GF-D8 (cell line): ENCODE measurements at places on chromosomes 16 and 17.

- DNase-seq = no peak
Observed at GRCh38 chr16:62597875-62598274, 561.6 kb upstream of the CDH8 start.

- no peak for DNase-seq
Observed at GRCh38 chr16:89612415-89613166, 851 bp upstream of the DPEP1 start.

- no peak for DNase-seq
Observed at GRCh38 chr16:30691907-30692306, 7.1 kb upstream of the SRCAP start.

- no peak for DNase-seq
Observed at GRCh38 chr16:59459806-59460205, 725.7 kb upstream of the GOT2 start.

GRCh38 chr17:41655611-41656111 is 31.3 kb upstream of the KRT17 start:
- no peak for DNase-seq

- no peak for DNase-seq
Observed at GRCh38 chr16:74585846-74586443, 21.0 kb downstream of the GLG1 start.

DNA sequence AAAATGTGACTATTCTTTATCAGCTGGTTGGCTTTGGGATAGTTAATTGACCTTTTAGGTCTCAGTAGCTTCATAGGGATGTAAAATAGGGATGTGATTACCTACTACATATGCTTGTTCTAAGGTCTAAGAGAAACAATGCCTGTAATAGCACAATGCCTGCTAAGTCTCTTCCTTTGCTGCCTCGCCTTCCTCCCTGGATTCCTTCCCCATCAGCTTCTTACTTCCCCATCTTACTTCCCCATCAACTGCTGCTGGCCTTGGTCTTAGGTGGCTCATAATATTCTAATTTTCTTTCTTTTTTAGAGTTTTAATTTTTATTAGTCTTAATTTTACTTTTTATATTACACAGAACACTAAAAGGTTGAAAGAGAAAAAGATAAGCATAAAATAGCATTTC is 59.2 kb upstream of the GOT2 start:
- DNase-seq = no peak

GRCh38 chr16:19588661-19589060 is 33.2 kb downstream of the VPS35L start:
- DNase-seq = no peak

DNA sequence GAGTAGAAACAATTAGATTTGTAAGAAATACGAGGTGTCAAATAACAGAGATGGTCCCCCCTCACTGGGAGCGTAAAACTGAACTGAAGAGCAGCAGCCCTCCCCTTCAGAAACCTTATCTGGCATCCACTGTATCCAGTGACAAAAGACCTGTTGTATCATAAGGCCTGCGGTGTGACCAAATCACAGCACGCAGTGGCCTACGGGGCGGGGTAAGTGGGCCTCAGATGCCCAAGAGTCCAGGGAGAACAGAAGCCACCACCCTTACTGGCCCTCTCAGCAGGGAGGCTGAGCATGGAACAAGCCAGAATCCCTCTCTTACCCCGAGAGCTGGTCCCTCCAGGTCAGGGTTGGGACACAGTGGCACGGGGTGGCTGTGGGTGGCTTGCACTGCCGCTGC is 5.5 kb downstream of the JMJD6 start:
- DNase-seq = no peak

- DNase-seq = no peak
Observed at GRCh38 chr17:65121916-65122806, 15.0 kb upstream of the RGS9 start.

DNA sequence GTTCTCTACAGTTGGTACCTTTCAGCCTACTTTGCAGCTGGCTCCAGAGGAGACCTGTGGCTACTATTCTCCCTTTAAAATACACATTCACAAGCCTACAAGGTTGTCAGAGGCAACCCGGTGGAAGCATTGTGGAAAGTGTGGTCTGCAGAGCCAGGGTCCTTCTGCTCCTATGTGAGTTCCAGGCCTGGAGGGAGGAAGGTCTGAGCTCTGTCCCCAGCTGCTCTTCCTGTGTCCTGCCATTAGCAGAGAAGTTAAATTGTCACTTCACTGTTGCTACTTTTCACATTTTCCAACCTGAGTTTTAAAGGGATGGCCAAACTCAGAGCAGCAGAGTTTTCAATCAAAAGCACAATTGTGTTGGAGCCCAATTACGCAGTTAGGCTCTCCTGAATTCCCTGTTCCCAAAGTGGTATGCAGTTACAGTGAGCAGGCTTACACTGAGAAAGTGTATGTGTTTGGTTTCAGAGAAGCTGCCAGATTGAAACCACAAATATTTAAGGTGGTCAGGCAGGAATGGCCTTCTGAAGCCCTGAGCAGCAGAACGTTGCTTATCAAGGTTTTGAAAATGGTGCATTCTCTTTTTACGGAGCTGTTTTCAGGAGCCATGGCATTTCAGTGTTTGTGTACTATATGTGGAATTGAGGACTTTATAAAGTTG is 25.0 kb downstream of the MAP3K3 start:
- no peak for DNase-seq

GRCh38 chr17:13204607-13205237 is 186.9 kb upstream of the ELAC2 start:
- no peak for DNase-seq

DNA sequence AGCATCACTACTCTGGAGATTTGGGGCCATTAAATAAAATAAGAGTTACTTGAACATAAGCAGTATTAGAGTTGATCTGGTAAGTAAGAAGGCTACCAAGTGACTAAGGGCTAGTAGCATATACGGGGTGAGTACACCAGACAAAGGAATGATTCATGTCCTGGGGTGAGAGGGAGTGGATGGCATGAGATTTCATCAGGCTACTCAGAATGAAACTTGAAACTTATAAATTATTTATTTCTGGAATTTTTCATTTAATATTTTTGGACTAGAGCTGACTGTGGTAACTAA is 2.3 kb downstream of the SLFN5 start:
- no peak for DNase-seq

GRCh38 chr17:40727447-40728231 is 24.1 kb upstream of the KRT24 start:
- no peak for DNase-seq

DNA sequence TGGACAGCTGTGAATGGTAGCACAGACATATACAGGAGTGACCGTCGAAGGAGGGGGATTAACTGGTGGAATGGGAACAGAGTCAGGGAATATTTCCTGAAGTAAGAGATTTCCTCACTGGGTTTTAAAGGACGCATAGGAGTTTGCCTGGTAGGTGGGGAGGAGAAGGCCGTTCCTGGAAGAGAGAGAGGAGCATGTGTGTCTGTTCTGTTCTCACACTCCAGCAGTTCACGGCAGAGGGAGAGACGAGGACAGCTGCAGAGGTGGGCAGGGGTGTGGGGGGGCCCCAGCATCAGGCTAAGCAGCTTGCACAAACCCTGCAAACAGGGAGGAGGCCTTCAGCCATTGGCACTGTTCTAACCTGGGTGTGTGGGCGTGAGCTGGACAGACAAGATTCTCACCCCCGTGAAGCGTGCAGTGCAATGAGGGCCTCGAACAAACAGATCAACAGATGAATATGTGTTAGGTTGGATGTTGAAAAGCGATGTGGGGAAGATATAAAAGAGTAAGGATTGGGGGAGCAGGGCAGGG is 85.3 kb upstream of the GSE1 start:
- no peak for DNase-seq

- no peak for DNase-seq
Observed at GRCh38 chr17:53186001-53186400, 636.7 kb upstream of the KIF2B start.

DNA sequence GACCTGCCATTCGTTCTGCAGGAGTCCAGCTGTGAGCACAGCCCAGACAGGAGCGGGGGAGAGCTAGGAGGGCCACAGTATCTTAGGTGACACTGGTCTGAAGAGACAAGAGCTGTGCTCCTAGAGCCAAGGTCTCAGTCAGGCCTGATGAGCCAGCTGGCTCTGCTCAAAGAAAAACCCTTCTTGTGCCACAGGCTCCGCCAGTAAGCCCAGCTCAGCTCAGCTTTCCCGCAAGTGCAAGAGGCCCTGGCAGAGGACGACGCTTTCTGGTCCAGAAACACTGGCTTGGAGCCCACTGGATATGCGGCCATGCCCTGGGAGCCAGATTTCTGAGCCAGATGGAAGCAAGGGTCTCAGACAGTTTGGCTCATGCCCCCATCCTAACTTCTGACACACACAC is 23.9 kb downstream of the PEMT start:
- no peak for DNase-seq

GRCh38 chr16:2028620-2029220 is 2.0 kb downstream of the NHERF2 start:
- no peak for DNase-seq

DNA sequence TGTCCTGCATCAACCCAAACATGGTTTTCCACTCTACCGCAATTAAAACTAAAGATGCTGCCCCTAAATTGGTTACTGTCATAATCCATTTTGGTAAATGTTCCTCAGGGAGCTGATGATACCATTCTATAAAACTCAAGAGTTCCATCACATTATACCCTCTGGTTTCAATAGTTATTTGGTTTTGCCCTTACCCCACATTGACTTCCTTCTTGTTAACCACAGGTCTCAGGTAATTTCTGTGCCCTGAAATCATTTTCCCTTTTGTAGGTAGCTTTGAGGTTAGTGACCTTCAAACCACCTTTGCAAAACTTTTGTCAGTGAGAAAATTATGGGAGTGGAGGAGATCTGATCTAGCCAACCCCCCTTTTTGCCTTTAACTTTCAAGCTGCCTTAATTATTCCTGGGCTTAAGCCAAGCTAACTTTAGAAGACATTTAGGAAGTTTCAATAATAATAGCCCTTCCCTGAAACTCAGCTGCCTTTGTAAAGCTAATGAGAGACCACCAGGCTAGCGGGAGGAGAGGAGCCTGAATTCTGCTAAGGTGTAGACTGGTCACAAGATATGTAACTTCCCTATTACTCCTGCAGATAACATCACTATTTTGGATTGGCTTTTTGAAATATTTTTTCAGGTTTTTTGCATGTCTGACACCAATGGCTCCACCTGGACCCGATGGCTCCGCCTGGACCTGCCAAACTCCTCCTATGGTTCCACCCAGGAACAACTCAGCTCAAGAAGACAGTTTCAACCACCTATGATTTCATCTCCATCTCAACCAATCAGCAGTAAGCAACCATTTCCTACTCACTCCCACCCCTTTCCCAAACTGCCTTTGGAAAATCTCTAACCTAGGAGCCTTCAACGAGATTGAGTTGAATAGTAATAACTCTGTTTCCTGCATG is 224.9 kb downstream of the HS3ST3B1 start:
- no peak for DNase-seq

DNA sequence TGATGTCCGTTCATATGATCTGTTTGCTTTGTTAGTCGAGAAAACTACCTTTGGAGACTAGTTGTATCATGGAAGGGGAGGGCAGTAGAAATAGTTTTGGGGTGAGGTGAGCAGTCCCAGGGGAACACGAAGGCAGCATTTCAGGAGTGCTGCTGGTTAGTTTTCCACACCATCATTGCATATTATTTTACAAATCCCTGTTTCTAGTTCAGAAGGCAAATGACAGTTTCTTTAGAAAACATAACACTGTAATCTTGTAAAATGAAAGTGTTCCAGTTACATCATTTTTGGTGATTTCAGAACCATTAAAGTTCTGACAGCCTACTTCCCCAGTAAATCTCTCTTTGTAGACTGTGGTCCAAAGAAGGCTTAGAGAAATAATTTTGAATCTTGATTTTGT is 25.4 kb downstream of the BANP start:
- no peak for DNase-seq

GRCh38 chr16:83187405-83187804 is 560.6 kb downstream of the CDH13 start:
- no peak for DNase-seq

- DNase-seq = no peak
Observed at GRCh38 chr17:6450926-6451832, 6.9 kb downstream of the PIMREG start.

- DNase-seq = no peak
Observed at GRCh38 chr16:67719778-67720144, 645 bp upstream of the GFOD2 start.

GRCh38 chr17:64326030-64326419 is 63.0 kb upstream of the TEX2 start:
- no peak for DNase-seq

DNA sequence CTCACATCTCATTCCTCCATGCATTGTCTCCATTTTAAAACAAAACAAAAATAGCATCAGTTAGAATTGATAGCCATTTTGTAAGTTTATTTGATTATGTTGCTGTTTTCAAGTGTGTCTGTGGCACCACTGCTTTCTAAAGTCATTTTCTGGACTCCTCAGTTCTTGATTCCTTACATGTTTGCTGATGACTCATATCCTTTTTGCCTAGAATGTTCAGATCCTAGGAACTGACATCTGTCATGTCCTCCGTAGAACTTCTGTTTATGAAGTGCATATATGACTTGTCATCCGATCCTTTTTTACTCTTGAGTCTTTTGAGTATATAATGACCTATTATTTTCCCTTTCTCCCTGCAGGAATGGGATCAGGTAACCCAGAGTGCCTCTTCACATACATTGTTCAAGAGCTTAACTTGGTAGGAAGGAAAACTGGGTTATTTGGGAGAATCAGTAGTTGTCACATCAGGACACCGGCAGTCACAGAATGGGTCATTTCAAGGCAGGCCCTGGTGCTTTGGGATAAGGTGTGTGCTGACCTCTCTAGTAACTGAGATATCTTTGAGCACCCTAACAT is 69.2 kb downstream of the MAP2K4 start:
- DNase-seq = no peak

DNA sequence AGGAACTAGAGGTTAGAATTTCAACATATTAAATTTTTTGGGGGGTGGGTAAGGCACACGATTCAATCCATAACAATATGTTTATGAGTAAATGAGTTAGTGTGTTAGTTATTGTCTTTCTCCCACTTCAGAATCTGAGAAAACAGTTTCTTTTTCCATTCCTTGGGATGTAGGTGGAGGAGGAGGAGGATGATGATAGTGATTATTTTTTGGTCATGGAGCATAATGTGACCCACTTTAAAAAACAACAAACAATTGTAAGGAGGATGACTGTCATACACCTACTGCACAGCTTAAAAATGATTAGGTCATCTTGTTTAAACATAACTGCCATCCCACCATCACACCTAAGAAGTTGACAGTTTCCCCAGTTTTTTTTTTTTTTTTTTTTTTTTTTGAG is 148.7 kb downstream of the CDRT15L2 start:
- DNase-seq = no peak

- DNase-seq = peak; percentile 0
Observed at GRCh38 chr17:19724501-19725420, 8.4 kb upstream of the SLC47A2 start.

DNA sequence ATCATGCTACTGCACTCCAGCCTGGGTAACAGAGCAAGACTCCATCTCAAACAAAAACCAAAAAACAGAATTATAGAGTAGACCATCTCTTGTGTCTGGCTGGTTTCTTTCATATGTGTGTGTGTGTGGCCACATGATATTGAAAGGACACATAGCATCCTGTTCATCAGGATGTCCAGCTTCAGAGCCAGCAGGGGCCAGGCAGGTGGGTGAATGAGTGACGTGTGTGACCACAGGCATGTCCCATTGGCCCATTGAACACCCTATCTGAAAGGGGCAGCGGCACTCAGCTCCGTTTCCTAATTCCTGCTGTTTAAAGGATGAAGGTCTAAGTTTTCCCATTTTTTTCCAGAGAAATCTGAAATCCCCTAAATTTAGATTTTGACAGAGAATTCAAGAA is 174.2 kb downstream of the PRKCB start:
- no peak for DNase-seq

- DNase-seq = no peak
Observed at GRCh38 chr16:86095131-86095752, 196.3 kb downstream of the IRF8 start.

GRCh38 chr17:6910987-6911603 is 79.6 kb upstream of the TEKT1 start:
- peak; percentile 6 for DNase-seq
